ENCODE measurements at places on chromosomes 4 and X. TPM values are rescaled to one million over a fixed set of nuclear protein-coding genes. Genes with fewer than 3 reads are reported as not detected.

The IBSP gene
- not detected for total RNA-seq

The FMR1NB gene
- total RNA-seq: not detected

The LINC00632 gene
- 226 TPM for total RNA-seq

The NAP1L3 gene
- total RNA-seq: 13.4 TPM

GRCh38 chr4:40962551-40963180 is 212.9 kb downstream of the NSUN7 start:
- no peak for DNase-seq

GRCh38 chrX:69077895-69078455 is 87.3 kb downstream of the PJA1 start:
- DNase-seq: no peak

GRCh38 chr4:118736900-118737299 is 51.7 kb downstream of the METTL14 start:
- DNase-seq: no peak
